Urinary bladder (tissue), 4 donors: ENCODE measurements at places on chromosomes 2 and 18. TPM values are rescaled to one million over a fixed set of nuclear protein-coding genes. Genes with fewer than 3 reads are reported as not detected.

Gene AQP12A
- total RNA-seq, result not detected

Gene SULT1C2
- 3.3 TPM for total RNA-seq

Gene HK2
- 9.7 TPM for total RNA-seq

Gene STON1
- 68.0 TPM for total RNA-seq

Gene INHBB
- 0.74 TPM for total RNA-seq

Gene MC2R
- not detected for total RNA-seq

Gene TTC31
- 10.8 TPM for total RNA-seq

Gene GKN1
- total RNA-seq, result not detected

Gene MARS2
- total RNA-seq, result 3.8 TPM

Gene DPP10
- total RNA-seq, result 12.4 TPM

Gene KIAA2012
- total RNA-seq, result 0.16 TPM

Gene RGPD6
- 99.4 TPM for total RNA-seq

Gene NOL4
- 1.3 TPM for total RNA-seq

Gene REG3G
- not detected for total RNA-seq

Gene KRTCAP3
- 2.5 TPM for total RNA-seq

Gene TFCP2L1
- total RNA-seq, result 1.2 TPM

Gene GRB14
- total RNA-seq, result 5.8 TPM

Gene CHPF
- 56.9 TPM for total RNA-seq

Gene ZNF385B
- total RNA-seq, result 2.5 TPM

Gene LHCGR
- 5.6 TPM for total RNA-seq

Gene ACTR1B
- total RNA-seq, result 34.8 TPM

Gene PRSS56
- total RNA-seq, result not detected

Gene DCDC2C
- 0.48 TPM for total RNA-seq

Gene SCN9A
- total RNA-seq, result 32.9 TPM

Gene CKAP2L
- total RNA-seq, result 13.5 TPM

Gene IRS1
- 28.5 TPM for total RNA-seq

Gene MAP3K19
- total RNA-seq, result not detected

Gene ONECUT2
- 0.11 TPM for total RNA-seq

Gene CROCC2
- not detected for total RNA-seq

Gene TMEM87B
- 44.3 TPM for total RNA-seq

Gene GALR1
- 1.1 TPM for total RNA-seq

Gene CYS1
- total RNA-seq, result 7.2 TPM

Gene ING5
- 32.9 TPM for total RNA-seq

Gene ANKRD53
- total RNA-seq, result 1.8 TPM

Gene PSTPIP2
- 7.2 TPM for total RNA-seq

Gene CXCR1
- total RNA-seq, result 0.26 TPM

Gene GAREM1
- total RNA-seq, result 15.9 TPM

Gene DSG1
- 0.21 TPM for total RNA-seq

Gene TMEM178A
- total RNA-seq, result 5.2 TPM

Gene TTN
- total RNA-seq, result 153 TPM

Gene PARD3B
- total RNA-seq, result 42.9 TPM

Gene NT5DC4
- total RNA-seq, result not detected

Gene DAW1
- total RNA-seq, result 0.16 TPM
